ENCODE measurements at places on chromosomes 6 and 20.

DNA sequence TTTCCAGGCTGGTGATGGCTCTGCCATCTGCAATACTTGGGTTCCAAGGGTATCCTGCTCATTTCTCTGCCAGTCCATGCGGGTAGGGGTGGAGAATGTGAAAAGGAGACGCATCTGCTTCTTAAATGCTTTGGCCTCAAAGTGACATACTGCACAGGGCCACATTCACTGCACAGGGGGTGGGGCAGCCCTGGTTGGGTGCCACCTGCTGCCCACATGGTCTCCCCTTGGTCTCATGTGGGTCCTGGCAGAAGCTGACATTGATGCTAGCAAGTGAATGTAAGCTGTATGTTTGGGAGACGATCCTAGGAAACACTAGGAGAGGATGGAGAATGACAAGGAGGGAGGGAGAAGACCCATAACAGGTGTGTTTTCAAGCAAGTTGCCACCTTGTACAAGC lies 140.9 kb downstream of the EDN3 start:
- DNase-seq = no peak

DNA sequence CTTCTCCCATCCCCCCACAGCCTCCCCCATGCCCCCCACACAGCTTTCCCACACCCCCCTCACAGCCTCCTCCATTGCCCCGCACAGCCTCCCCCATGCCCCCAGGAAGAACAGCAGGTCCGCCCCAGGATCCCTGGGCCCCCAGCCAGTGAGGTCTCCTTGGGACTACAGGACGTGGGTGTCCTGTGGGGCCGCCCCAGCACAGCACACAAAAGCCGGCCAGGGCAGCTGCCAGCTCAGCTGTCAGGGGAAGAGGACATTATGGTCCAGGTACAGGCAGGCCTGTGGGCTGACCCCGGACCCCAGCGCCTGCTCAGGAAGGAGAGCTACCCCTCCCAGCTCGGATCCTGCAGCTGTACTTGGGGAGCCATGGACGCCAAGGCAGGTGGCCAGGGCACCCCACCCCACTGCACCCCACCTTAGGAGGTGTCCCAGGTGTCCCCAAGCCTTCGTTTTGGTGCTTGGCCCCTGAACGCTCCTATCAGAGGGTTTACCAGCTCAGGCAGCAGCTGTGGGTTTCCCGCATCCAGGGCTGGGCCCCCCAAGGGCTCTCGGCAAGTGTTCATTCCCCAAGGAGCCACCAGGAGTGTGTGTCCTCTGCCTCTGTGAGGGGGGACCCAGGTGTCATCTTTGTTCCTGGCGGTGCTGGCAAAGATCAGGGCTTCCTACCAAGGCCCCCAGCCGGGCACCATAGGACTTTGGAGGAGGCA lies 42.3 kb upstream of the GATA5 start:
- DNase-seq = no peak

GRCh38 chr6:19032591-19033295 lies 645.6 kb downstream of the RNF144B start:
- no peak for DNase-seq

- DNase-seq = no peak
Observed at GRCh38 chr6:2918936-2919335, 15.8 kb upstream of the SERPINB9 start.

DNA sequence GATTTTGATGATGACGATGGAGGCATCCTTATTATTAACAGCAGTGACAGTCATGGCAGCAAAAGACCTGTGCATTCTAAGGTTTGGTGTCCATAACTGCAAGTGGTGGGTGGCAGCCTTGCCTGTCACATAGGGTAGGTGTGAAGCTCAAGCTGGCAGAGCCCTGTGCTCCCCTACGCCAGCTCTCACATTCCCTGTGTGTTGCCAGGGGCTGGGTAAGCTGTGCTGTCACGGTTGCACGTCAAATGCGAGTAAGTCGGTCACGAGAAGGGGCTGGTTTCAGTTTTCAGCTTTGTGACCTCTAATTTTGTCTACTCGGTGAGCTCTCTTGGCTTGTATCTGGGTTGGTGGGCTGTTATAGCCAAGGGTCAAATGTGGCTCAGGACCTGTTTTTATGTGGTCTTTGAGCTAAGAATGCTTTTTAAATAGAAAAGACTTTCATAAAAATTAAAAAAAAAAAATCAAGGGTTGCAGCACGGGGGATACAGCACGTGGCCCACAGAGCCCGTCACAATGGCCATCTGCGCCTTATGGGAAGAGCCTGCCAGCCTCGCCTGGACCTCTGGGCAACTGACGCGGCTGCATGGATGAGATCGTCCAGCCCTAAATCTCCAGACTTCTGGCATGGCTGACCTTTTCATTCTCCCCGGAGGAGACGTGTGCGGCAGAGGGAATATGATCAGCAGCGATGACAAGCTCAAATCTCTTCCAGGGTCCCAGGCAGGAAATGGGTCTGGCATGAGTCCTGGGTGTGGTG lies 148.5 kb downstream of the PHACTR3 start:
- peak; percentile 25 for DNase-seq

Measured in GM06990 (cell line).